ENCODE measurements at places on chromosomes 3 and 15. TPM values are rescaled to one million over a fixed set of nuclear protein-coding genes. Genes with fewer than 3 reads are reported as not detected.

DNA sequence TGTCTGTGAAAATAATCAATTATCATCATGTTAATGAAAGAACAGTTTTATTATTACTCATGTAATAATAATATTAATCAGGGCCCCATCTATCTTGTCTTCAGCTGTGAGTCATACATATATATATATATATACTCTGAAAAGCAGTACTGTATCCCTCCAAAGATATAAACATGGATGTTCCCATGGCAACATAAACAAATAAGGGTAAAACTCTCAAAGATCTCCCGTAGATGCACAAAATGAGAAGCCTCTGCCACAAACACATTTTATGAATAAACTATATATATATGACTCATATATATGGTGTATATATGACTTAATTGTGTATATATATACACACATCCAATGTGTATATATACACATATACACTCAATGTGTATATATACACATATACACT is 163.8 kb upstream of the ARHGEF26 start:
- no peak for DNase-seq

GRCh38 chr3:43892061-43892460 is 201.3 kb downstream of the ABHD5 start:
- DNase-seq: no peak

Gene MRPL3
- total RNA-seq: 96.2 TPM

GRCh38 chr15:92499731-92500530 is 106.2 kb downstream of the ST8SIA2 start:
- DNase-seq: no peak

Gene CTXN2
- not detected for total RNA-seq

GRCh38 chr3:4895838-4896237 is 83.4 kb upstream of the BHLHE40 start:
- no peak for DNase-seq

DNA sequence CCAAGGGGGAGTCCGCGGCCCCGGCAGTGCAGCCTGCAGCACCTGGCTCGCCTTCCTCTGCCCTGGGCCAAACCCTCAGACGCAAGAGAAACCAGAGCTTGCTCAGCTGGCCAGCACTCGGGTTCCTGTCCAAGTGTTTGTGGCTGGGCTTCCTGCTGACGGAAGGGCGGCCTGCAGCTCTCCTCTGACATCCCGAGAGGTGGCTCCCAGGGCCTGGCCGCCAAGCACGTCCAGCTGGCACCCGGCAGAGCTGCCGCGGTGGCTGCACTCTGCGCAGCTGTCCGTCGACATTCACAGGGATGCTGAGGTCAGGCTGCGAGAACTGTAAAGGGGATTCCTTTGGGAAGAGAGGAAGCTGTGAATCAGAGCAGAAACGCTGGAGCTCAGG is 85.6 kb downstream of the CPN2 start:
- DNase-seq: no peak

DNA sequence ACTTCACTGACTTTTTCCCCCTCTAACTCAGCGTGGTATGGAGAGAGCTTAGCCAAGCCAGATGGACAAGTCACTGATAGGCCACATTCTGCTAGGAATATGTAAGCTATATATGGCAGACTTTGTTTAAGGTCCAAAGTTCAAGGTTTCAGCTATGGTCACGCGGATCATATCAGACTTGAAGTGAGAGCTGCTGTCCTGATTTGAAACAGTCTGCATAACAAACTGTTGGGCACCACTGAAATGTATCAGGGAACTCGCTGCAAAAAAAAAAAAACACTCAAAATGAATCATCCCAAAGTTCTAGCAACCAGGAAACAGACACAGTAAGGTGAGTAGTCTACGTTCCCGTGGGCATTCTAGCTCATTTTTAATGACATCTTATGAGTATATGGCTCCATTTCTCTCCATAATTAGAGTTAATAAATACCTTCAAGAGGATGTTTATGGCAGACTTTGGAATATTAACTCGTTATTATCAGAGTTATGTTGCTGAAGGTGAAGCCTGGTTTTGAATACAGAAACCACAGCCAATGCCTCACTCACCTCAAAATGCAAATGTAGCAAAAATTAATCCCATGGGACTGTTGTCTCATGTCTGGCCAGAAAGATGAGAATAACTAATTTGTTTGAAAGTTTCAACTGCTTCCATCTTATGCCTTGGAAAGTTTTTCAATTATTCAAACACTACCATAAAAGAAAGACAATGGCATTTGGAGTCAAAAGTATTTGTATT is 12.3 kb downstream of the DPH3 start:
- no peak for DNase-seq

DNA sequence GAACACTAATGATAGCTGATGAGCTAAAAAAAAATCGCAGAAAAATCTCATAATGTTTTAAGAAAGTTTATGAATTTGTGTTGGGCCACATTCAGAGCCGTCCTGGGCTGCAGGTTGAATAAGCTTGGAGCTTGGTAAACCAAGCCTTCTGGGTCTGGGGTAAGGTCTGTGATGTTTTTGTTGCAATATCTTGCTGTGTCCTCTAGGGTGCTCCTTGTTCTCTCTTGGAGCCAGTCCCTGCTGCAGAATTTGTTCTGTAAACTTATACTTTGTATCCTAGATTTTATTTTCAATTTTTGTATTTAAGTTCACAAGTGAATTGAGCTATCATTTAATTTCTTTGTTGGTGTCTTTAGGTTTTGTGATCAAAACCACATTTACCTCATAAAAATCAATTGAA is 143.7 kb downstream of the NR1D2 start:
- no peak for DNase-seq

DNA sequence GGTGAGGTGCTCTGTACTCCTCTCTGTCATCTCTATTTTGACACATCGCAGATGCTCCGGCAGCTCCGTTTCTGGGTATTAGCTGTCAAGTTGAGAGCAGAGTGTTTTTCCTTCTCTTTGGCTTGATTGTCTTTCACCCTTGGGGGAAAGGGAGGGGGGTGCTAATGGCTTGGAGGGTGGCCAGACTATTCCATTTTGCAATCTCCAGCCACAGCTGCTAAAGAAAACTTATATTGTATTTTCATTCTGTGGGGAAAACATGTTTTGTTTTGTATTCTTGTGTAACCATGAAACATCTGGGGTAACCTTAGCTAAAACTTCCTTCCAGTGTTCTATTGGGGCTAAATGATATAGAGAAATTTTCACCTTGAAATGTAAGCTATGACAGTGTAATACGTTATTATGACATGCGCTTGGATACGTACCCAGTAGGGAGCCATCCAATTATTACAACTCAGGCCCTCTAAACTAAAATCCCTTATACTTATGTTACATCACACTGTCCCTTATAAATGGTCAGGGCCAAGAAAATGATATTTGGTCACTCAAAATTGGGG is 14.0 kb upstream of the LARP6 start:
- no peak for DNase-seq

Gene MORC1
- not detected for total RNA-seq

DNA sequence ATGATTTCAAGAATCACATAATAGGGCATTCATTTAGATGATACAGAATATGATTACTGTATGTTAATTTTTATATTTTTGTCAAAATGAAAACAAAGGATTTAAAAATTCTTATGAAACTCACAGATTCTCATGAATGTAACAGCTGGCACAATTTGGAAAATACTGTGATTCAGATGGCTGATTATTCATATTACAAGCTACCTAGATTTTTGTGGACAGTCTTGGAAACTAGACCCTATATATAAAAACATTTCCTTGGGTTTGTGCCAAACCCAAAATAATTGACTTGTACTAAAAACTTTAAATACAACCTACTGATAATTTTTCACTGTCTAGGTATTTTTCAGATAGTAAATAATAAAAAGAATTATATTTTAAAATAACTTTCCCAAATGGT is 26.2 kb downstream of the ZBED2 start:
- no peak for DNase-seq

- DNase-seq: no peak
Observed at GRCh38 chr3:156599089-156599874, 44.4 kb upstream of the SSR3 start.

Gene GOLGA6L7
- not detected for total RNA-seq

Gene GASK1A
- total RNA-seq: 0.36 TPM

DNA sequence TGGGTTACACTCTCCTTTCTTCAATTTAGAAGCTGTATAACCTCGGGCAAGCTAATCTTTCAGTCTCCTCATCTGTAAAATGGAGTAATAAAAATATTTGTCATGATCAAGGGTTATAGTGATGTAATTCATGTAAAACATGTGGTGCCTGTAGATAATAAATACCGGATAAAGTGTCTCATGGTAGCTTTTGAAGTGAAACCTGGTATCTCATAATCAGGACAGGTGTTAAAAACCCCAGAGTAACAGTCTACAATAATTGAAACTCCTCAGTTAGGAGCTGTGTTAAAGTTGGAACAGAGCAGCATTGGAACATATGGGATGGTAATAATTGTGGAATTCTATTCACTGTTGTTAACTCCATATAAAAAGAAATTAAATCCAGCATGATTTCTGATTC is 884 bp upstream of the KNL1 start:
- no peak for DNase-seq

GRCh38 chr3:117515309-117515708 is 805.7 kb downstream of the TUSC7 start:
- no peak for DNase-seq

- DNase-seq: no peak
Observed at GRCh38 chr15:34001536-34001935, 33.2 kb downstream of the CHRM5 start.

Gene DPH3
- total RNA-seq: 30.2 TPM

GRCh38 chr3:111571907-111572460 is 23.2 kb downstream of the ZBED2 start:
- no peak for DNase-seq

GRCh38 chr15:44595656-44596510 is 58.9 kb downstream of the EIF3J start:
- DNase-seq: no peak

Gene SERPINI2
- total RNA-seq: 0.70 TPM

- DNase-seq: no peak
Observed at GRCh38 chr3:179560791-179561190, 1.9 kb upstream of the ACTL6A start.

DNA sequence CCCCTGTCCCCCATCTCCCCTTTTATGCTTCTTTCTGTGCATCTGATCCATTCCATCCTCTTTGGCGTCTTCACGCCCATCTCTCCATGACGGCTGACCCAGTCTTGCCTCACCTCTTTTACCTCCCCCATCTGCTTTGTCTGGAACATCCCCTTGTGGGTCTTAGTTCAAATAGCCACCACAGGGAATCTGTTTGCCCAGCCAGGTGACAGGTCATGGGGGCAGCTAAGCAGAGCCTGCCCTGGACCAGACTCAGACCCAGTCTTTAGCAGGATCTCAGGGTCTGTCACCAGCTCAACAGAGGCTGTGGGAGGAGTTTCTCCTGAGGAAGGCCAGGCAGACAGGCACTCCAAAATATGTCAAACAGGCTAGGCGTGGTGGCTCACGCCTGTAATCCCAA is 28.1 kb downstream of the COLQ start:
- DNase-seq: no peak

GRCh38 chr15:63448266-63448665 is 56.1 kb upstream of the USP3 start:
- no peak for DNase-seq

DNA sequence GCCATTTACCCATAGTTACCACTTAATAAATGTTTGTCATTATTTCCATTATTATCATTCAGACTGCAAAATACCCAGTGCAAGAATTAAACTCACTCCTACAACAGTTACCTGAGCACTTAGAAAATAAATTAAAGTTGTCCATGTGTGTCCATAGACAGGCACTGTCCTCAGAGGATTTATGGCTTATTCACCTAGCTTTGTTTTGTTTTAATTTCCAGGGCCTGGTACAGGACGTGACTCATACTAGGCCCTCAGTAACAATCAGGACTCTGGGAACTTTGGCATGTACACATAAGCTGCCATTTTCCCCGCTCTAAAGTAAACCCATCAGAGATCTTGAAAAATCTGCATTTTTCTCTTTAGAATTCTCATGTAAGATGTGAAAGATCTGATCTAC is 458.5 kb upstream of the ARRDC4 start:
- DNase-seq: no peak

Gene C3orf85
- 2.3 TPM for total RNA-seq

Gene VWA5B2
- total RNA-seq: 23.7 TPM

GRCh38 chr15:43105077-43105736 is 631 bp downstream of the UBR1 start:
- DNase-seq: no peak

- DNase-seq: no peak
Observed at GRCh38 chr15:31758126-31758525, 272.2 kb upstream of the CHRNA7 start.

- no peak for DNase-seq
Observed at GRCh38 chr3:84772841-84773240, 185.9 kb upstream of the CADM2 start.

Gene ANKRD34C
- total RNA-seq: not detected

- no peak for DNase-seq
Observed at GRCh38 chr15:85327820-85328219, 52.6 kb upstream of the AKAP13 start.

- DNase-seq: no peak
Observed at GRCh38 chr15:40538976-40539375, 25.9 kb downstream of the CCDC32 start.
